ENCODE measurements at places on chromosomes 4 and X.

GRCh38 chr4:178966644-178967043 is 1524.4 kb upstream of the AGA start:
- DNase-seq: no peak

GRCh38 chrX:1673337-1673736 is 58.5 kb downstream of the ASMT start:
- no peak for DNase-seq

GRCh38 chr4:31005037-31005436 is 284.9 kb downstream of the PCDH7 start:
- DNase-seq: no peak

DNA sequence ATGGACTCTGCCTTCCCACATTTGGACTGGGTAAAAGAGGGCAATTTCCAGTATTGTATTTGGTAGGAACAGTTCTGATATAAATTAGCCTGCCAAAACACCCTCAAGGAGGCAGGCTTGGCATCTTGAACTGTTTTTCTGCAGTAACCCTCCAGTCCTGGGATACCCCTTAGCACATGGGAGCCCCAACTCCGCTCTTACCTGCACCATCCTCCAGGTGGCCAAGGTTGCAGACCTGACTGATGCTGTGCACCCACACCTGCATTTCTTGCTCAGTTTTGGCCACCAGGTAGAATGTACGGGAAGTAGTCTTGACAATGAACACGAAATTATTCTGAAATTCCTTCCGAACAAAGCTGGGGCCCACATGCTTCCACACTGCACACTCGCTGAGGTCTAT is 35.1 kb downstream of the GAB3 start:
- no peak for DNase-seq

GRCh38 chrX:30659421-30659820 is 6.2 kb downstream of the GK start:
- DNase-seq: no peak

DNA sequence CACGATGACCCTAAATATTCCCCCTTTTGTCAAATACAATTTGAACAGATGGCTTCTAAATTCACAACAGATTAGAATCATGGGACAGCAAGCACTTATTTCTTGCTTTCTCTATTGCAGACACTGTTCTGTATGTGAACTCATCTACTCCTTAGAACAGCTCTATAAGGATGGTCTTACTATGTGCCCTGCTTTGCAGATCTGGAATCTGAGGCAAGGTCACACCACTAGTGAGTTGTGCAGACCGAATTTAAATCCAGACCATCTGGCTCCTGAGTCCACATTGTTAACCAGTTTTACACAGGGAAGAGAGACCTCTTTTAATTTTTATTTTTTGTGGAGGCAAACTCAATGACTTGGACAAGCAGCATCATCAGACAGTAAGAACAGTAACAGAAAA is 50.2 kb downstream of the GPRIN3 start:
- DNase-seq: no peak

DNA sequence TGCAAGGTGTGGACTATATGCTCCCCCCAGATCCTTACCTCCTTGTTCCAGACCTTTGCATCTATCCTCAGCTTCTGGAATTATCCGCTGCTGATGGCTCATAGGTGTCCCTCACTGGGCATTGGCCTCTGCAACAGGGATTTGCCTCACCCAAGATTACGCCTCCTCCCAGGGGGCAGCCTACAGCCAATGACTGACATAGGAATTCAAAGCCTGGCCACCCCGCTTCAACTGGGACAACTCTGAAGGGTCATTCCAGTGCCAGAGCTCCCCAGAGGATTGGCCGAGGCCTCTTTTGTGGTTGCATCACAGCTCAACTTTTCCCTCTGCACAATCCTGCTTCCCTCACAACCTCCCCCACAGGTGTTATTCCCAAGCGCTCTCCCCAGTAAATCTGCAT is 5.0 kb downstream of the SYN1 start:
- DNase-seq: no peak

- no peak for DNase-seq
These were observed 26.2 kb upstream of the GPR78 start for GRCh38 chr4:8553991-8554405.

GRCh38 chr4:182380771-182381181 is 137.6 kb downstream of the TENM3 start:
- DNase-seq: no peak

GRCh38 chrX:132786217-132786616 is 172.2 kb downstream of the HS6ST2 start:
- no peak for DNase-seq

All from activated CD8-positive, alpha-beta memory T cell treated with anti-CD3 and anti-CD28 coated beads for 1 hour (primary cell).